ENCODE measurements at places on chromosomes 13 and 19.

DNA sequence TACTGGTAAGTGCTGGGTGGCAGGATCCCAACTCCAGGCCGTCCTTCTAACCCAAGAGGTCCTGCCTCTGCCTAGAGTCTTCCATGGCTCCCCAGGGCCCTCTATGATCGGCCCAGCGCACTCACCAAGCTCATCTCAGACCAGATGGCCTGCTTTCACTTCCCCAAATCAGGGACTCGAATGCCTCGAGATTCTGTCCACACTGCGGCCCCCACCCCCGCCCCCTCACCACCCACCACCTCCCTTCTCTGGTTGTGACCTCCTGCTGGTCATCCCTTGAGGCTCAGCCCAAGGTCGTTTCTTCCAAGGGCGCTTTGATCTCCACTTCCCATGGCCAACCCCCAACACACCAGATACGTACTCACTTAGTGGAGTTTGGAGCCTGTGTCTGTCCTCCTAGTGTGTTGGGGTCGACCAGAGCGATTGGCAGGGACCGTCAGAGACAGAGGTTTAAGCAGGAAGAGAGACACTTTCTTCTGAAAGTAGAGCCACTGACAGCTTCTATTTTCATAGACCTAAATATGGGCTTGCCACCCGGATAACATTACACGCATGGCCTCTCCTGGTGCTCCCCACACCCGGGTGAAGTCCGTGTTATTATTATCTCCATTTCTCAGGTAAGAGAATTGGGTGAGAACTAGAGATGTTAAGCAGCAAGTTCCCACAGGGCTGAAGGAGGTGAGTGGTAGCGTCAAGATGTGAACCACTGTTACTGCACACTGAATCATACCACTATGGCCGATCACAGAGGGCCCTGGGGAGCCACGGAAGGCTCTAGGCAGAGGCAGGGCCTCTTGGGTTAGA, at the start of gene FCER2:
Gene FCER2 (minus strand): TSS at position 478 of the 804 bp plus-strand sequence. CDS start 2,371 bp downstream, outside the sequence.
- DNase-seq = no peak

DNA sequence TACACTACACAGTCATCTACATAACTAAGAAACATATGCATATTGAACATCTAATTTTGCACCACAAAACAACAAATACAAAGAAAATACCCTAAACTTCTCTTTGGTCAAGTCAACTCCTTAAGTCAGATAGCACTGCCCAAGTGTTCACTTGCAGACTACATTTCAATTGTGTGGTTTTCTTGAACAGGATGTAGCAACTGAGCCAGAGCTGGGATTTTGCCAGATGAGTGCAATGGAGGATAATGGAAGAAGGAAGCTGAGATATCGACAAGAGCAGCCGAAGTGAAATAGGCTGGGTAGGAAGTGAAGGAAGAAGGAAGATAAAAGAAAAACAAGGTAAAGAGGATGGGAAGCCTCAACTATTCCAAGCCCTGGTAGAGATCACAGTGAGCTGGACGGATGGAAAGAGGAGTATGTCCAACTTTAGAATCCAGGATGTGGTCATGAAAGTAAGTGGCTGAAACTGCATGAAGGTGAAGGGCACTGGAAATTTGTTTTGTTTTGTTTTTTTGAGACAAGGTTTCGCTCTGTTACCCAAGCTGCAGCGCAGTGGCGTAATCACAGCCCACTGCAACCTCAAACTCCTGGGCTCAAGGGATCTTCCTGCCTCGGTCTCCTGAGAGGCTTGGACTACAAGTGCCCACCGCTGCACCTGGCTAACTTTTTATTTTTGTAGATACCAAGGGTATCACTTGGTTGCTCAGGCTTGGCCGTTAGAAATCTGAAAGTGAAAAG, 15.0 kb downstream of the NUFIP1 start:
- no peak for DNase-seq

DNA sequence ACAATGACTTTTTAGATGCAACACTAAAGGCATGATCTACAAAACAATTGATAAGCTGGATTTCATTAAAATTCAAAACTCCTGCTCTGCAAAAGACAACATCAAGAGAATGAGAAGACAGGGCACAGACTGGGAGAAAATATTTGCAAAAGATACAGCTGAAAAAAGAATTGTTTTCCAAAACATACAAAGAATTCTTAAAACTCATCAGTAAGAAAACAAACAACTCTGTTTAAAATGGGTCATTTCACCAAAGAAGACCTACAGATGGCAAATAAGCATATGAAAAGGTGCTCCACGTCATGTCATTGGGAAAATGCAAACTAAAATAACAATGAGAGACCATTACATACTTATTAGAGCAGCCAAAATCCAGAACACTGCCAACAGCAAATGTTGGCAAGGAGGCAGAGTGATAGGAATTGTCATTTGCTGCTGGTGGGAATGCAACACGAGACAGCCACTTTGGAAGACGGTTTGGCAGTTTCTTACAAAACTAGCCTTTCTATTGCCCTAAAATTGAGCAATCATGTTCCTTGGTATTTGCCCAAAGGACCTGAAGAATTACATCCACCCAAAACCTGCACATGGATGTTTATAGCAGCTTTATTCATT, 39.2 kb downstream of the FLT1 start:
- no peak for DNase-seq

- no peak for DNase-seq
Measured at GRCh38 chr19:4083677-4084546, 17.2 kb upstream of the ZBTB7A start.

GRCh38 chr13:33445476-33445875, 159.9 kb upstream of the STARD13 start:
- DNase-seq = no peak

- DNase-seq = no peak
Measured at GRCh38 chr13:34466301-34466700, 475.8 kb upstream of the NBEA start.

GRCh38 chr19:532561-533363, 1.2 kb downstream of the CDC34 start:
- DNase-seq = no peak

- no peak for DNase-seq
Measured at GRCh38 chr19:9945319-9945966, 9.1 kb upstream of the OLFM2 start.

GRCh38 chr13:93794197-93794885, 567.7 kb downstream of the GPC6 start:
- DNase-seq = no peak

GRCh38 chr13:33207615-33207961, 78.0 kb downstream of the STARD13 start:
- DNase-seq = no peak

GRCh38 chr13:52707375-52707774, 32.2 kb downstream of the CNMD start:
- no peak for DNase-seq

GRCh38 chr19:4371247-4372164, 28.1 kb downstream of the MPND start:
- no peak for DNase-seq

Data from activated T-helper 1 cell treated with anti-CD3 and anti-CD28 coated beads, Interleukin-2, amount 50 U/mL, for 16 hours (primary cell).